ENCODE measurements at places on chromosomes 1 and 21.
A peak's percentile ranks its signal among the peaks of the same experiment; 100 is the strongest.

GRCh38 chr1:63967901-63968300, 194.1 kb downstream of the ROR1 start:
- DNase-seq, result no peak

DNA sequence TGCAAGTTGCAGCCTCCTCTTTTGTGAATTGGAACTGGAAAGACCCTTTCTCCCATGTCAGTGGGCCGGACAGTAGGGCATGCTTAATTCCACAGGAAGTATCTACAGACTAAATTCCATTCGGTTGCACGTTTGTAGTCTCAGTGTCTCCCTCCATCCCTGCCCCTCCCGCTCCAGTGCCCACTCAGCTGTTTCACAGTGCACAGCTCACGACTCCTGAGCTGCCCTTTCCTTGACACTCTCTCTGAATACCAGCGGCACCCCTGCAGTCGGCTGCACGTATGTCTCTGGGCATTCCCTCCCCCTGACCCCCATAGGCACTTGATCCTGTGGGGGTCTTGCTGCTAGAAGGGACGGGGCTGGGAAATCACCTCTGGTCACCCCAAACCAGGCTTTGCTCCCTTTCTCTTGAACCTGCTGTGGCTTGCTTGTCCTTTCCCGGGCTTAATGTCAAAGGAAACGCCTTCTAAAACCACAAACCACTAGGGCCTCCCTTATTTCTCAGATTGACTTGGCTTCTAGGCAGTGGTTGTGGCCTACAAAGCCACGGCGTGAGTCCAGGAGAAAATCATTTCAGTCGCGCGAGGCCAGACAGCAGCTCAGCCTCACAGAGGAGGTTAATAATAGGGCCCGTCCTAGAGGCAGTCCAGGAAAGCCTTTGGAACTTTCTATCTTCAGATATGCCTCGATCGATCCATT, 365.3 kb upstream of the PROX1 start:
- no peak for DNase-seq

DNA sequence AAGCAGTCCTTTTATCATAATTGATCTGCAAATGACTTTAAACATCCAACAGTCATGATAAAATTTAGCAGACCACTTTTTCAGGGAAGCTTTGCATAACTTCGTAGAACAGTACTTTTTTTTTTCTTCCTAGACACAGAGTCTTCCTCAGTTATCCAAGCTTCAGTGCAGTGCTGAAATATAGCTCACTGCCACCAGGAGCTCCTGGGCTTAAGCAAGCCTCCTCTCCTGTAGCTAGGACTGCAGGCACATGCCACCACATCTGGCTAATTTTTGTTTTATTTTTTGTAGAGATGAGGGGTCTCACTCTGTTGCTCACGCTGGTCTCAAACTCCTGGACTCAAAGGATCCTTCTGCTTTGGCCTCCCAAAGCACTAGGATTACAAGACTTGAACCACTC, 3.8 kb downstream of the F13B start:
- no peak for DNase-seq

- DNase-seq, result no peak
Measured at GRCh38 chr1:183101841-183102276, 78.6 kb downstream of the LAMC1 start.

DNA sequence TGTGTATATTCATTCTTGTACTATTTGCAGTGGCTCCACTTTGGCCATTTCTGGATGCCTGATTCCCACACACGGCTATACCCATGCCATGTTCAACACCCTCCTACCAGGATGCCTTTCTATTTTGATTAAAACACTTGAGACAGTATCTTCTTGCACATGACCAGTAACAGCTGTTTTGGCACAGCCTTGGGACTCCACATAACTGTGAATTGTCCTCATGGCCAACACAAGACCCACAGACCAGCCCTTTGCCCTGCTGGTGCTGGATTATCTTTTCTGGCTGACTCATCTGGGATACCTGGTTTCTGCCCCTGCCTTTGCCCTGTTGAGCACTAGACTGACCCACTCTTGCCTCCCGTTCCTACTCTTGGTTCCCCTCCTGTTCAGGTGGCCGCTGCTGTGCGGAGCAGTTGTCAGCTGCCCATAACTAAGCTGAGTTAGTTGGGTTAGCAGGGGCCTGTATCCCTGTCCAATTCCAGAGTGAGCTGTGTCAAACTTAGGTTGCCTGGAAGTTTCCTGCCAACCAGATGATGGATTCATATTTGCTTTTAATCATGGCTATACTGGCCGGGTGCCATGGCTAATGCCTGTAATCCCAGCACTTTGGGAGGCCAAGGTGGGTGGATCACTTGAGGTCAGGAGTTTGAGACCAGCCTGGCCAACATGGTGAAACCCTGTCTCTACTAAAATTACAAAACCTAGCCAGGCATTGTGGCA, 10.8 kb upstream of the EYA3 start:
- DNase-seq, result no peak

GRCh38 chr1:24043345-24044032, 63.4 kb upstream of the SRSF10 start:
- DNase-seq, result no peak

DNA sequence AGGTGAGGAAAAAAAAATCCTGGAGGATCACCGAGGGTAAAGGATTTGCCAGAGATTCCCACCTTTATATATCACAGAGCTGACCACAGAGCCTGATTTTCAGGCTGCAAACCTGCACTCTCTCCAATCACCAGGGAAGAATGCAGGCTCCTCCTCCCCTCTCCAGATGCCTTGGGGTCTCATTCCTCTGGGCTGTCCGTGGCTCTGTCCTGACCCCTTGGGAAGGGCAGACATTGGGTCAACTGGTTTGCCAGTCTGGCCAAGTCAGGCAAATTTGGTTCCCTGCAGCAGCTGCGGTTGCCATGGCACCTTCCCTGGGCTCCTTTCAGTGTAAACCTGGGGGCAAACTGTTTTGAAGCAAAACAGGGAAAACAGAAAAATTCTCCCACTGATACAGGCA, 11.6 kb upstream of the OPRD1 start:
- no peak for DNase-seq

GRCh38 chr1:41615316-41615715, 130.8 kb upstream of the EDN2 start:
- DNase-seq, result no peak

DNA sequence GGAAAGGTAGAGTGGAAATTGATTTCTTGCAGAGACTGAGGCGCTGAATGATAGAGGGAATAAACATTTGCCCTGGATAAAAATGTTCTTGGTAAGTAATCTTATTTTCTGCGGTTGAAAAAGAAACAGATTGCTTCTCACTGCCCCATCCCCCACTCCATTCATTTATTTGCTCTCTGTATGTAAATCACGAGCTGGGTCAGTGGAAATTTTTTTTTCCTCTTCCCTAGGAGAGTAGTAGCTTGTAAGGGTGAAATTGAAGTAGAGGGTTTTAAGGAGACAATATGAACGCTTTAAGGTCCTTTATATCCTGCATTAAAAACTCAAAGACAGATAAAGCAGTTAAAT, 1.4 kb upstream of the BRINP3 start:
- no peak for DNase-seq

- no peak for DNase-seq
Measured at GRCh38 chr1:168291222-168291837, 10.7 kb downstream of the TBX19 start.

DNA sequence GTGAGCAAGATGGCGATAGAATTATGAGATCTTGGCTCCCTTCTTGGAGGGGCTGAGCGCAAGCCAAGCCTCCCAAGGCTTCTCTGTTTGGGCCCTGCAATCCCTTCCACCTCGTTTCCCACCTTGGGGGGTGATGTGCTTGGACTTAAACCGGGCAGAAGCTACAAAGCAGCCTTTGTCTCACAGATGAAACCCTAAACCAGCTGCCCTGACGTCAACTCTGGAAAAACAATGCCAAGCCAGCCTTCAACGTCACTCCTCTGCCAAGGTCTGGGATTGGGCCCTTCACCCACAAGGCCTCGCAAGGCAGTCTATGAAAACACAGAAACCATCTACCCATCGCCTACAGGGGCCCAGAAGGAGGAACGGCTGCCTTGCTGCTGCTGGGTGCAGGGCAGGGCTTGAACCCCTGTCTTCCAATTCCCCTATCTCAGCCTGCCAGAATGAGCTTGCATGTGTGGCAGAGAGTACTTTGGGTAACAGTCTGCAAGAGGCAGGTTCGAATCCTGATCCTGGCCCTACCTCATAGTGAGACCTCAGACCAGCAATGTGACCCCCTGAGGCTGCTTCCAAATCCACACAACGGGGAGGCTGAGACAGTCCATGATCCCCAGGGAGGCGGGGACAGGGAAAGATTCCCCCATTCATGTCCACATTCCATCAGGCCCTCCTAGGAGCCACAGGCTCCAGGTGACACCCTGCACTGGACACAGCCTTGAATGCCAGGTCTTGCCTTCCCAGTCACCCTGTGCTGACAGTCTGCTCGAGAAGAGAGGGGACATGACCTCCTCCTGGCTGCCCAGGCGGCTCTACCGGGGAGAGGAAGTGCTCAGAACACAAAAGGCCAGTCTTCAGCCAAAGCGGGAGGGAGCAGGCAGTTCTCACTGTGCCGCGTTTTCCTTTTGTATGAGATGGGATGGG, 15.0 kb downstream of the IFFO2 start:
- peak; percentile 87 for DNase-seq

DNA sequence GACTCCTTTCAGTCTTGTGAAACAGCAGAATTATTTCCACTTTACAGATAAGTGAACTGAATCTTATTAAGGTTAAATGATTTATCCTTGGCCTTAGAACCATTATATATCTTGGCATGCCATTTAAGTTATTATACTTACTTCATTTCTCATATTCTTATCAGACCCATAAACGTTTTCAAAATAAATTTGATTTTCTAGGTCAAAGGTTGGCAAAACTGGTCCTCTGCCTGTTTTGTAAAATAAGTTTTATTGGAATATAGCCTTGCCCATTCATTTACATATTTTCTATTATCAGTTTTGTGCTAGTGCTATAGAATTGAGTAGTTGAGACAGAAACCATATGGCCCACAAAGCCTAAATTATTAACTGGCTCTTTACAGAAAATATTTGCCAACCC, 32.9 kb upstream of the SNRPE start:
- DNase-seq, result no peak

GRCh38 chr1:154186177-154186576, 5.7 kb downstream of the TPM3 start:
- DNase-seq, result no peak

GRCh38 chr1:111672331-111672730, 52.7 kb downstream of the RAP1A start:
- DNase-seq, result no peak

DNA sequence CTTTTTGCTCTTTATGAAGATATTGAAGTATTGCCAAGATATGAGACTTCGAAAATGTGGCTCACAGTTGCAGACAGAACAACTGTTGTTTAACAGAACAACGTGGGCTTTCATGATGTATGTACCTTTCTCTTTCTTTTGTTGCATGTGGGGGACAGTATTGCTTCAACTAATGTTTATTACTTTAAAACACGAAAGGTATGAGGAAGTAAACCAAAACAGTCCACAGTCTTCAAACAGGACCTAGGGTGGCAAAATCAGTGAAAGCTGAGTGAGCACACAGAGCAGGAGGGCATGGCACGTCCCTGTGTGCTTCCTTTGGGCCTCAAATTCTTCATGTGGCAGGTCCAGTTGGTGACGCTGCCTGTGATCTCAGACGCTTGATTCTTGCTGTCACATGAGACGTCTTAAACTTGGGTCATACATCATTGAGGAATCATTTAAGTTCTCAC, 7.8 kb upstream of the CHAF1B start:
- DNase-seq, result no peak

DNA sequence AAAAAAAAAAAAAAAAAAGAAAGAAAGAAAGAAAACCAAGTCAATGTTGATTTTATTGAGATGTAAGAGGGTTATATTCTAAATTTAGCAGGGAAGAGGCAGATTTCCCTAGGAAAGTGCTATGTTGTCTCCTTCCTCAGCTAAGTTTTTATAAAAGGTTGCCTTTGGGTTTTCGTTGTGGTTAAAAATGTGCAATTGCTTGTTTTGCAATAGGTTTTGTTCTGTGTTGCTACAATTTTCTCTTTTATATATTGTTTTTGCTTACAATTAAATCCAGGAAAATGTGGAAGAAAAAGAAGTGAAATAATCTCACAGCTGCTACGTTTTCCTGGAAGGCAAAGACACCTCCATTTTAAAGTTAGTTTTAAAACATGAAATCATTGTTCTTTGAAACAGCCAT, 136.7 kb upstream of the C1orf105 start:
- DNase-seq, result no peak

DNA sequence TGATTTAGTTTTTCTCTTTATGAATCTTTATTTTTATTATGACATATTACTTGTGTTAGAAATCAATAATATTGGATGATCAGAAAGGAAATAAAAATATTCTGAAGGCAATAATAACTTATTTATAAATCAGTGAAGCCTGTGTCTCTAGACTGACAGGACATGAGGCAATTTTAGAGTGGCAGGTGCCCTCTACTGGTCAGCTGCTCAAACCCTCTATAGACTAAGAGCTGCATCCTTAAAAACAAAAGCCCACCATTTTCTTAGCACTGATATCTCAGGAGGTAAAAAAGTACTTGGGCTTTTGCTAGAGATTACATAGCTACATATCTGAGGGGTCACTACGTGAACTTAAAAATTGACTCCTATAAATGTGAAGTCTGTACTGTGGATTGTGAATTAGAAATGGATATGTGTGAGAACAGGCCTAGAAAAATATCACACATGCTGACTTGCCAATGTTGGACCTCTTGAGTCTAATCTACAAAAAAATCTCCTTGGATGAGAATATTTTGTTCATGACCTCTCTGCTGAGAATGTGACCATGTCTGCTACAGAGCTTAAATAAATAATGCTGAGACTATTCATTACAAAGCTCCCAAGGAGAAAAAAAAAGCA, 597.9 kb upstream of the ADAMTS5 start:
- no peak for DNase-seq

- no peak for DNase-seq
Measured at GRCh38 chr1:91603409-91603808, 102.8 kb downstream of the CDC7 start.

- DNase-seq, result no peak
Measured at GRCh38 chr1:180952657-180953013, 39.9 kb downstream of the KIAA1614 start.

DNA sequence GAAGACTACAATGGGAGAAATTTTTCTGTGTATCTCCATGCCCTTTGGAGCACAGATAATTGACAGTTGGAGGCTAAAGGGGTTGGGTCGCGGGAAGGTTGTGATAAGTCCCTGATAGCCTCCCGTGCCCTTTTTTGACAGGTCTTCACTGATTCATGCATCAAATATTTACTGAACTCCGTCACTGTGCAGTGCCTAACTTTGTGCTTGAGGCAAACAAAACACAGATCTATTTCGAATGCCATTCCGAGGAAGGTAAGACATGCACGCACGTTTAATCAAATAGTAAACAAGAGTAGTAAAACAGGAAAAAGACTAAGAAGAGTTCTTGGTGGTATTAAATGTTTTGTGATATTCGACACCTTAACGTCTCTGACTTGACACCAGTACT, 494 bp upstream of the PIP5K1A start:
- DNase-seq, result no peak

GRCh38 chr1:67942274-67942673, 108.2 kb downstream of the DIRAS3 start:
- no peak for DNase-seq

DNA sequence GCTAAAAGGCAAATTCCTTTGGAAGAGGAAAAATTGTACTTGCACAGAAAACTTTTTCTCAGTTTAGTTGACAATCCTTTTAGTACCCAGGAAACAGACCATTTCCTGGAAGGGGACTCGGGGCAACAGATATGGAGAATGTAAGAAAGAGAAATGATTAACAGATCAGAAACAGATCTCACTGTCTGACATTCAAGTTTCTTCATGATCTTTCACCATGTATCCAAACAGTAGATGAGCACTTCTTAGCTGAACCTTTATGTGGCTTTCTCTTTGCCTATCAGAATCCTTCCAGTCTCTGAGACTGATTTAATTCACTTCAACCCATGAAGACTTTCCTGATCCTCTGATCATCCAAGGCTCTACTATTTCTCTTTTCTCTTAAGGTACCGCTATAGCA, 2.7 kb downstream of the TTLL7 start:
- DNase-seq, result no peak
